ENCODE measurements at places on chromosomes 2 and 18. TPM values are rescaled to one million over a fixed set of nuclear protein-coding genes. Genes with fewer than 3 reads are reported as not detected.
A peak's percentile ranks its signal among the peaks of the same experiment; 100 is the strongest.

- H3K27ac ChIP-seq, result no peak overlapping the region
- H3K4me3 ChIP-seq, result no peak overlapping the region
- no peak for DNase-seq
- H3K4me1 ChIP-seq, result peaks cover 2% of the 10 kb centered on the region
These were observed 173.5 kb downstream of the FMNL2 start for GRCh38 chr2:152508446-152508845.

DNA sequence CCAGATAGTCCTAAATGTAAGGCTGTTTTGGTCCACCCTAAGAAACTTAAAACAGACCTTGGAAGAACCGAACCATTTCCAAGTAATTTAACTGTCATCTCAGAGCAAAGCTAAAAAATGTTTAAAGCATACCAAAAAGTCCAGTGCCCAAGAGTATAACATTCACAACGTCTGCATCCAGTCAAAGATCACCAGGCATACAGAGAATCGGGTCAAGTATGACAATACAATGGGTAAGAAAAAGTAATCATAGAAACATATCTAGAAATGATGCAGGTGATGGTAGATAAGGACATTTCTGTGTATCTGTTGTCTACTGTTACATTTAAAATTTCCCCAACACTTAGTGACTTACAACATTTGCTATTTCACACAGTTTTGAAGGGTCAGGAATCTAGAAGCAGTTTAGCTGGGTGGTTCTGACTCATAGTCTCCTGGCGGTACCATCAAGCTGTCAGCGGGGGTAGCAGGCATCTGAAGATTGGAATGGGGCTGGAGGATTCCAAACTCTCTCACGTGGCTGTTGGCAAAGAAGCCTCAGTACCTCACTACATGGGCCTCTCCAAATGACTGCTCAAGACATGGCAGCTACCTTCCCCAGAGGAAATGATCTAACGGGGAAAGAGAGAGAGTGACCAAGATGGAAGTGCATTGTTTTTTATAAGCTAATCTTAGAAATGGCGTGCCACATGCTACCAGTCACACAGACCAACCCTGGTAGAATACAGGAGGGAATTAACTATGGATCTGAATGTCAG, 36.6 kb upstream of the DYNC2LI1 start:
- H3K4me1 ChIP-seq, result no peaks in the 10 kb centered on the region
- H3K36me3 ChIP-seq, result no peaks in the 10 kb centered on the region
- no peaks in the 10 kb centered on the region for H3K27me3 ChIP-seq
- H3K4me3 ChIP-seq, result no peak overlapping the region

DNA sequence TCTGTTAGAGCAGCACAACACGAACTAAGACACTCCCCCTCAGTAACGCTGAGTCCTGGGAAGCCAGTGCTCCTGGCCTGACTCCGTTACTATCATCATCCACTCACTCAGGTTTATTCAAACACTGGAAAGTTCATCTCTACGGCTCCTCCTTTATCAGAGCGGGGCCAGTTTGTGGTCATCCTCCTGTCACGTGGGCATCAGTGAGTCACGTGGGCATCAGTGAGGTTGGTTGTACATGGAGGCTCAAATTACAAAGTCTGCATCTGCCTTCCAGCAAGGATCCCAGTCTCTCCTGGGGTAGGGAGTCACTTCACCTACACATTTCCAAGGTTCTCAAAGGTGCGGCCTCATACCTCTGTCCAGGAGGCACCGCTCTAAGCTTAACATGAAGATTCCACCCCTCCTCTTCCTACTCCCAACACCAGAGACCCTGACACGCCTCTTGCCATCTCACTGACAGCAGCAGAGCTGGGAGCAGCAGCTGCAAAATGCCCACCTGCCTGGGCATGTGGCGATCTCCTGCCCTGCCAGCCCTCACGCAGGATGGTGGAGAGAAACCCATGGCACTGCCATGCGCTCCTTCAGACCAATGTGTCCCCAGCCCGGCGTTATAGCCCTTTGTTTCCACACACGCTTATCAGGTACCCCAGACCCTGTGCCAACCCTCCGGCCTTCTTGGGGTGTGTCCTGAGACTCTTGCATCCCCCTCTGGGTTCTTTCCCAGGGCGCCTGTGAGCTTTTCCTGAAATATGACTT, 99.2 kb upstream of the PTPRM start:
- no peak overlapping the region for H3K27ac ChIP-seq
- H3K27me3 ChIP-seq, result no peaks in the 10 kb centered on the region
- peaks cover 6% of the 10 kb centered on the region for H3K4me1 ChIP-seq
- DNase-seq, result no peak
- no peak overlapping the region for H3K4me3 ChIP-seq

DNA sequence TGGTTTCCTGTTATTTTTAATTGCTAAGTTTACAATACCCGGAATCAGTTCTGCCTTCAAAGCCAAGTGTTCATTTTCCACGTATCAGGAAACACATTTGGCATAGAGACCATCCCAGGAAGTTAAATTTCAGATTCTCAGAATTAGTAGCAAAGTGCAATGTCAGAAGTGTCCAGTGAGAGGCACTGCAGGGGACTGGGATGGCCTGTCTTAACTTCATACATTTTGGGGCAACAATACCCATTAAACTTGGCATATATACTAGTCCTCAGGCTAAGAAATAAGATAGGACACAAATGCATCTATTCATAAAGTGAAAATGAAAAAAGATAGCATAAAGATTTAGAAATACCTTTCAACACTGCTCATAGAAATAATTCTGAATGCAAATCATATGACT, 1.5 kb upstream of the IL1RL2 start:
- H3K4me3 ChIP-seq, result no peak overlapping the region
- H3K27ac ChIP-seq, result no peak overlapping the region
- H3K4me1 ChIP-seq, result peaks cover 7% of the 10 kb centered on the region
- no peaks in the 10 kb centered on the region for H3K27me3 ChIP-seq
- no peaks in the 10 kb centered on the region for H3K36me3 ChIP-seq

GRCh38 chr2:176234940-176235339, 34.3 kb upstream of the MTX2 start:
- H3K27me3 ChIP-seq, result no peaks in the 10 kb centered on the region
- H3K36me3 ChIP-seq, result no peaks in the 10 kb centered on the region
- DNase-seq, result no peak
- H3K4me3 ChIP-seq, result no peak overlapping the region
- no peaks in the 10 kb centered on the region for H3K4me1 ChIP-seq
- H3K27ac ChIP-seq, result no peak overlapping the region

DNA sequence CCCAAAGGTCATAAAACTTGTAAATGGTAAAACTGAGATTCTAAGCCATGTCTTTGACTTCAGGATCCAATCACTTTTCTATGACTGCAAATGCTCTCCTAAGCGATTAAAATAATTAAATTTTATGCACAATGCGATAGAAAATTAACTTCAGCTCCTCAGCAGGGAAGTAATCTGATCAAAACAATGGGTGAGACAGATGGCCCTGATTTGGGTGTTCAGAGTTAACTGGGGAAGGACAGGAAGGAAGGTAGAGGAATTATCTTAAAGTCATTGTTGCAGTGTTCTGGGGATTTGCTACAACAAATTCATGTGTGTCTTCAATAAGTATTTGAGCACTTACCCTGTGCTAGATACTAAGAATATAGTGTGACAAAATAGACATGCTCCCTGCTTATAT, 446.0 kb upstream of the MEX3C start:
- H3K4me1 ChIP-seq, result no peaks in the 10 kb centered on the region
- no peaks in the 10 kb centered on the region for H3K27me3 ChIP-seq
- H3K27ac ChIP-seq, result no peak overlapping the region
- no peak overlapping the region for H3K4me3 ChIP-seq

DNA sequence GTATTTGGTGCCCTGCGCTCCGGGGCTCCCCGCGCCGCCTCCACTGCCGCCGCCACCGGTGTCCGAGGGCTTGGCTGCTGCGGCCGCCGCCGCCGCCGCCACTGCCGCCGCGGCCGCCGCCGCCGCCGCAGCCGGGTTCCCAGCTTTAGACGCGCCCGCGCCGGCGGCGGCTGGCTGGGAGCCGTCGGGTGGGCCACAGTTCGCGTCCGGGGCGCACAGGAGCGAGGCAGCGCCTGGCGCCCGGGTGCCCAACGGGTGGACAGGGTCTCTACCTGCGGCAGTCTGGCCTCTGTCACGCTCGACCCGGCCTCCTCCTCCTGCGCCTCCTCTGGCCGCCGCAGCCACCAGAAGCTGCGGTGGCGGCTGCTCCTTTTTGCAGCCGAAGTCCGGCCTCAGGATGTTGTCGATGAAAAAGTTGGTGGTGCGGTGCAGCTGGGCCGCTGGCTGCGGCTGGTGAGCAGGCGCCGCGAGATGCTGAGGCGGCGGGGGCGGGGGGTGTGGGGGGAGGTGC, 951 bp downstream of the EN1 start:
- no peak for DNase-seq
- no peaks in the 10 kb centered on the region for H3K36me3 ChIP-seq
- peaks cover 27% of the 10 kb centered on the region for H3K4me1 ChIP-seq
- peaks cover 84% of the 10 kb centered on the region for H3K27me3 ChIP-seq
- H3K27ac ChIP-seq, result no peak overlapping the region

DNA sequence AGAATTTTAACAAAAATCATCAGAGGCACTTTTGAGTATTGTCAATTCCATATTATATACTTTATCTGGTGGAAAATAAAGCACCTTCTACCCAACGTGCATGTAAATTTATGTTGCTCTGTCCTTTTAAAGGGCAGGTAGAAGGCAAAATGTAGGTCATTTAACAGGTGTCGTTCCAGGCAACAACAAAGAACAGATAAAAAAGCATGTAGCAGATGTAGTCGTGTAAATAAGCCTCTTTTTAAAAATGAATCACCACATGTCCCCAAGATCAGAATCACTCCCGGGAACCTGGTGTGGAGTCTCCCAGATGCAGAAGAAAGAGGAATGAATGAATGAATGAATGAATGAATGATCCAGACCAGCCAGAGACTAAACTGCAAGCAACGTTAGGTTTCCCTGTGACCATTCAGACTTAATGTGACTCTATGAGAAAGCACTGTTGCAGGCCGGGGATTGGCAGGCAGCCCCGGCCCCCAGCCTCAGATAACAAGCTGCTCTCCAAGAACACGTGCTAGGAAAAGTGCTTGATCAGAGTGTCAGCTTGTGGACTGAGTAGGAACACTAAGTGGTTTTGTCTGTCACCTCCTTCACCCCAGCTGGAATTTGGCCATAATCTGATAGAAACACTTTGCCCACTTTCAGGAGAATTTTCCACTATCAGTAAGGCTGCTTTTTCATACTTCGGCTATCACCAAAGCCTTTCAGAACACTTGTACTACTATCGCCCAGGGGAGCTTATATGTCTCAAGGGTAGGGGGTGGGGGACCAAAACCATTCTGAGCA, 100.6 kb downstream of the CDK15 start:
- no peaks in the 10 kb centered on the region for H3K36me3 ChIP-seq
- H3K27ac ChIP-seq, result no peak overlapping the region
- no peaks in the 10 kb centered on the region for H3K27me3 ChIP-seq
- no peaks in the 10 kb centered on the region for H3K4me1 ChIP-seq
- H3K4me3 ChIP-seq, result no peak overlapping the region
- DNase-seq, result peak; percentile 9

GRCh38 chr2:200052627-200053026, 97.2 kb downstream of the MAIP1 start:
- H3K36me3 ChIP-seq, result no peaks in the 10 kb centered on the region
- no peak overlapping the region for H3K27ac ChIP-seq
- H3K4me1 ChIP-seq, result no peaks in the 10 kb centered on the region
- DNase-seq, result no peak

CENPA gene
- total RNA-seq, result 0.67 TPM

TMEM200C gene
- not detected for total RNA-seq

DSG4 gene
- not detected for total RNA-seq

MOGAT1 gene
- total RNA-seq, result not detected

SMAD7 gene
- total RNA-seq, result 52.2 TPM

All from thyroid gland (tissue), 4 donors.